ENCODE measurements at places on chromosomes 2 and 18.

GRCh38 chr2:36271266-36271665 lies 84.3 kb upstream of the CRIM1 start:
- DNase-seq: no peak

- DNase-seq: peak; percentile 59
Observed at GRCh38 chr2:24793761-24794435, 673 bp downstream of the CENPO start.

DNA sequence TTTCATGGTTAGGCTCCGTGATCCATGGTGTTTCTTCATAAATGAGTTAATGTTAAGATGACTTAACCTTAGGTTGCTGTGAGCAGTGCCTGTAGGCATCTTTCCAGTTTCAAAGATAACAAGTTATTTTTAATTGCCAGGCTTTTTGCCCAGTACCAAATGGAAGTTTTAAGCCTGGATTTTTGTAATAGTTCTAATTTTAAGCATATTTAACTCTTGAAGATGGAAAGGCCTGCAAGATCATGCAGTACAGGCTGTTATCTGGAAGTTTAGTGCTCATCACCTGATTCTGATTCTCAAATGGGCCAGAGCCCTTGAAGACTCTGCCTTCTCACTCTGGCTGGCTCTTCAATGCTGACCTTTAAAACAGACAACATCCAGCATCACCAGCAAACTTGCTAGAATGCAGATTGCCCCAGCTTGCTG lies 141.3 kb downstream of the NCK2 start:
- peak; percentile 71 for DNase-seq

- DNase-seq: no peak
Observed at GRCh38 chr2:72843301-72843700, 17.5 kb upstream of the EXOC6B start.

DNA sequence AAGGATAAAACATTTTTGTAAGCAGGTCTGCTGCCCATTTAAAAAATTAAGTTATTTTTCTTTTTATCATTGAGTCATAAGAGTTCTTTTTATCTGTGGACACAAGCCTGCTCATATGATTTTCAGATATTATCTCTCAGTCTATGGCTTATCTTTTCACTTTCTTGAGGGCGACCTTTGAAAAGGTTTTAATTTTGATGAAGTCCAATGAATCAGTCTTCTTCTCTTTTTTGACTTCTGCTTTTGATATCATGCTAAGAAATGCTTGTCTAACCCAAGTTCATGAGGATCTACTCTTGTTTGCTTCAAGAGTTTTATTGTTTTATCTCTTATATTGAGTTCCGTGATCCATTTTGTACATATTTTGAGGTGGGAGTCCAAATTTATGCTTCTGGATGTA lies 36.5 kb downstream of the PSMD14 start:
- no peak for DNase-seq

GRCh38 chr18:57397440-57398132 lies 37.6 kb upstream of the ONECUT2 start:
- peak; percentile 7 for DNase-seq

- no peak for DNase-seq
Observed at GRCh38 chr18:2394684-2395083, 176.6 kb downstream of the METTL4 start.

DNA sequence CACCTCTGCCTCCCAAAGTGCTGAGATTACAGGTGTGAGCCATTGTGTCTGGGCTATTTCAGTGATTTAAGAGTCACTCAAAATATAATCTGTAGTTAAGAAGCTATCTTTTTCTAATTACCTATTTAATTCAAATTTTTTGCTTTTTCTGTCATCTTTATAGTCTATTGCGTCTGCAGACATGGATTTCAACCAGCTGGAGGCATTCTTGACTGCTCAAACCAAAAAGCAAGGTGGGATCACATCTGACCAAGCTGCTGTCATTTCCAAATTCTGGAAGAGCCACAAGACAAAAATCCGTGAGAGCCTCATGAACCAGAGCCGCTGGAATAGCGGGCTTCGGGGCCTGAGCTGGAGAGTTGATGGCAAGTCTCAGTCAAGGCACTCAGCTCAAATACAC lies 95.1 kb downstream of the COMMD1 start:
- no peak for DNase-seq

DNA sequence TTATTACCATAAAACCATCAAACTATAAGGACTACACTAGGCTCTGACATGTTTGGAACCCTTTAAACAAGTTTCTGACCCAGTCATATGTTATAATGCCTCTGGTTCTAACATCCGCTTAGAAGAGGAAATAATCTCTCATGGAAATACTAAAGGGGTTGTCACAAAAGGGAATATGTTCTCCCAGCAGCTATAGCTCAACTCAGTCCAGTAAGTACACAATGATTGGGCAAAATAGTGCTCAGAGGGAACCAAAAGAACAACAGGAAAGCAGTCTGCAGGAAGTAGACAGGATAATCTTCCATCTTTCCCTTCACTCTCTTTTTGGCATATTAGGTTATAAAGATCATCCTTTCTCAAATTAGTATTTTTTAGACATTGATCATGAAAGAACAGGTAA lies 4.3 kb downstream of the SRBD1 start:
- DNase-seq: no peak

DNA sequence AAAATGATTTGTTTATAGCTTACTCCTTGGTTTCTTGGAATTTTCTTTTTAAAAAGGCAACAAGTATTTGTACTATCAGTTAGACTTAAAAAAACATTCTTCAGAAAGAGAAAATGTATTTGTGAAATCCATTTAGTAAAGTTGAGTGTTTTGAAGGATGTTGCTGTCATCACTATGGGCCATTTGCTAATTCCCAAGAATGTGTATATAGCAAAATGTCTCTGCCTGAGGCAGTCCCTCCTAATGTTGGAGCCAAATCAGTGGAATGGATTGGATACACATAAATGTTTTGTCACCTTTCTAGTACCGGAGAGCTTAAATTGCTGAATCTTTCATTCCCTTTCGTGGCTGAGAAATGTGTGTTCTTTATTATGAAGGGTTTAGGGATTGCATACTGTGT lies 890.2 kb upstream of the ZEB2 start:
- DNase-seq: no peak

GRCh38 chr2:3169106-3169870 lies 208.3 kb downstream of the EIPR1 start:
- peak; percentile 47 for DNase-seq

DNA sequence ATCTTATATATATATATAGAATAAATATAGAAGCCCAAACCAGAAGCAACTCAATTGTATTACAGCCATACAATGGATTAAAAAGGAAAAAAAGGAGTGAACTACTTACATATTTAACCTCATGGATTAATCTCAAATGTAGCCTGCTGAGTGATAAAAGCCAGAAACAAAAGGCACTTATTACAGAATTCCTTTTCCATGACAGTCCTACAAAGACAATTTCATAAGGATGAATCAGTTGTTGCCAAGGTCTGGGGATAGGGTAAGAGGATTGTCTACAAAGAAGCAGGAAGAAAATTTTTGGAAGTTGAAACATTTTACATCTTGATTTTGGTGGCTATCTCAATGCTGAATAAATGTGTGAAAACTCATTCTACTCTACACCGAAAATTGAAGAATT lies 103.9 kb upstream of the DCC start:
- no peak for DNase-seq

DNA sequence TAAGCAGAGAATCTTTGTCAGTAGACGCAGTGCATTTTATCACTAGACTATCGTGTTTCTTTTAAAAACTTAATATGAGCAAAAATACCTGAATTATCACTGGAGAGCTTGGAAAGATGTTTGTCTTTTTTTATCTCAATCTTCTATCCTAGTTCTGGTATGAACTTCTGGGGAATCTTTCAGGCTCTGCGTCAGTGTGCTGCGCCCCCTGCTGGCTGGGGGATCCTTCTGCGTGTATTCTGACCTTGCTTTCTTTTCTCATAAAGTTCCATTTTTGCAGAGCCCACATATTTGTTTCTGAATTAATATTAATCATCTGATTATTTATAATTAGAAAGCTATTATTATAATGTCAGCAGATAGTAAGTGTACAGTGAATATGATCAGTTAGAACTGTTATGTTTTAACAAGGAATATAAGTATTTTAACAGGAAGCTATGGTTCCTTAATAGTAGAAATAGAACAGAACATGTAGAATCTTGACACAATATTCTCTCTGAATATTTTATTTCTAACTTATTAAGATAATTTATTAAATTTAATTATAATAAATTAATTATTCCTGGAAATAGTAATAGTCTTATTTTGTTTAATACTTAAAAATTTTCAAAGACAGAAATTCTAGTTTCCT lies 945.0 kb upstream of the CRIM1 start:
- peak; percentile 52 for DNase-seq

DNA sequence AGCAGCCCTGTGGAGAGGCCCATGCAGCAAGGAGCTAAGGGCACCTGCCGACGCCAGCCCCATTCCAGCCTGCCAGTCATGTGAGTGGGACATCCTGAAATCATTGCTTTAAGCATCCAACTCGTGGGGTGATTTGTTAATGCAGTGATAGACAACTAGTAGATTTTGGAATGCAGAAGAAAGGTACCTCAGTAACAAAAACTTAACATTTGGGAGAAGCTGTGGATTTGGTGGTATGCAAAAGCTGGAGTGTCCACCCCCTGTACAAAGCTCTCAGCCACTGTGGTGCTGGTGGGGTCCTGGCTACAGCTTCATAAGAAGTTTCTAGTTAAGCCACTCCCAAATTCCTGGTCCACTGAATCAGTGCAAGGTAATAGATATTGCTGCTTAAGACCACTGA lies 37.2 kb upstream of the GNAL start:
- DNase-seq: no peak

GRCh38 chr18:46622999-46623398 lies 34.0 kb downstream of the LOXHD1 start:
- DNase-seq: peak; percentile 11

Measured in fibroblast of lung (primary cell).